ENCODE measurements at places on chromosomes 2 and 18.

GRCh38 chr18:4870177-4870773 lies 326.8 kb downstream of the AKAIN1 start:
- DNase-seq = no peak

DNA sequence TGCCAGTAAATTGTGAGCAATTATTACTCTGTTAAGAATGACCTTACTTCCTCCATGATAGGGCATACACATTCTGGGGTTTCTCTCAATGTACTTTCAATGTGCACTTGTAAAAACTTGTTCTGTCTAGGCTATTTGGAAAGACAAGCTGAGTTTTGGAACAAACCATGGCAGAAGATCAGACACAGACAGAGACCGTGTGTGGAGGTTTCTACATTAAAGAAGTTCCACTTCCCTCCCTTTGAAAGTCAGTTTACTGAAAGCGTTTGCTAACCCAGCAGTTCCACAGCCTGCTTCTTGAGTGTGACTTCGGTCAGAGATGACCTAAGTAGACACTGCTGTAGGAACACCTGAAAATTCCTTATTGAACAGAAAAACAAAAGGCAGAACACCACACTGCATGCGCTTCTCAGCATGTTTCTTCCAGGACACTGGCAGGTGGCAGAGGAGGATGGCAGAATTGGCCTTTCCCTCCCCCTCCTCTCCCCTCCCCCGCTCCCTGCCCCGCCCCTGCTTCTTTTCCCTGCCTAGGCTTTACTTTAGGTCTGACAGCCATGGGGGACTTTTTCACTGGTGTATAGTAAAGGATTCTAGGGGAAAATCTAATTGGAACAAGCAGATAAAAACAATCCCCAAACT lies 109.8 kb downstream of the NOL10 start:
- no peak for DNase-seq

DNA sequence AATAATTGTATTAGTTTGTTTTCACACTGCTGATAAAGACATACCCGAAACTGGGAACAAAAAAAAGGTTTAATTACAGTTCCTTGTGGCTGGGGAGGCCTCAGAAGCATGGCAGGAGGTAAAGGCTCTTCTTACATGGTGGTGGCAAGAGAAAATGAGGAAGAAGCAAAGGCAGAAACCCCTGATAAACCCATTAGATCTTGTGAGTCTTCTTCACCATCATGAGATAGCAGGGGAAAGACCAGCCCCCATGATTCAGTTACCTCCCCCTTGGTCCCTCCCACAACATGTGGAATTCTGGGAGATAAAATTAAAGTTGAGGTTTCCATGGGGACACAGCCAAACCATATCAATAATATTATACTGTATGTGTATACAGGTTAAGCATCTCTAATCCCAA lies 73.3 kb upstream of the CABLES1 start:
- DNase-seq = no peak

DNA sequence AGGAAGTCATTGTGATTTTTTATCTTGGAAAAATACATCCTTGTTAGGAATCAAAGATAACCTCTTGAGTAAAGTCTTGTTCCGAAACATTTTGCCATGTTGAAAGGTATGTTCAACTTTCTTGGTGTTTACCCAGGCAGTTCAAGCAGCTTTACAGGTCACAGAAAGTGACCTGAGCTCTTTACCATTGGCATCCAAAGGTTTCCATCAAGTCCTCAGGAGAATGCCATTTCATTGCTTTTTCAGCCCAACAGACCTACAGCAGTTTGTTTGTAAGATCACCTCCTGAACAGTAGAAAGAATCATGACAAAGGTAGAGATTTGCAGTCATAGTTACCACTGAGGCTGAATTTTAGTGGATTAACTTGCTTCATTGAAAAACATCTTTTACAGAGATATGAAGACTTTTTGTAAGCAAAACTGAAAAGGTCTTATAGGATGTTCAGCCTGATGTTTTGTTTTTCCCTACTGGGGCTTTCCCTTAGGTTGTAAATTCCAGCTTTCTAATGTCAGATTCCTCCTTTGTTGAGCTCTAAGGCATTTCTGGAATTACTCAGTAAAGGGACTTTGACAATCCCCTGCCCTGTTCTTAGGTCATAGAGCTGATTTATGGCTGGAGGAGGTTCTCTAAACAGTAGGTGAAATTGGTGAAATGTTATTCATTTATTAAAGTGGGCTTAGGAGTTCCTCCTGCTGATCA lies 236.8 kb upstream of the RBMS1 start:
- no peak for DNase-seq

- no peak for DNase-seq
Observed at GRCh38 chr2:121709776-121710469, 26.8 kb downstream of the NIFK start.

DNA sequence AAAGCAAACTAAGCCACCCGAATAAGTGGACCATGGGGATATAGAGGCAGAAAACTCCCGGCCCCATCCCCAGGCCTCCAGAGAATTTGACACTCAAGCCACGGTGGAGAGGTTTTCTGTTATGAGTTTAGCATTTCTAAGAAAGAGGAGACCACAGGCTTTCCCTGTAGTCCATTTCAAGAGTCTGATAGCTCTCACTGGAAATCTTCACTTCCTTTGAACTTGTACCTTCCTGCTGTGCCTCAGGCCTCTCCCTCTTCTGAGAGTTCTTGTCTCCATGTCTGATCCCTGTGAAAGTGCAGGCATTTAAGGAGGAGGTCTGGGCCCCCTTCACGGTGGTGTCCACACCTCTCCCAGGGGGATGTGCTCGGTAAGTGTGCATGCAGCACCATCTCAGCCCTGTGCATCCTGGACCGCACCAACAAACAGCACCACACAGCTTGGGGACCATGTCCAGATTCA lies 113.7 kb downstream of the BCL2 start:
- no peak for DNase-seq

DNA sequence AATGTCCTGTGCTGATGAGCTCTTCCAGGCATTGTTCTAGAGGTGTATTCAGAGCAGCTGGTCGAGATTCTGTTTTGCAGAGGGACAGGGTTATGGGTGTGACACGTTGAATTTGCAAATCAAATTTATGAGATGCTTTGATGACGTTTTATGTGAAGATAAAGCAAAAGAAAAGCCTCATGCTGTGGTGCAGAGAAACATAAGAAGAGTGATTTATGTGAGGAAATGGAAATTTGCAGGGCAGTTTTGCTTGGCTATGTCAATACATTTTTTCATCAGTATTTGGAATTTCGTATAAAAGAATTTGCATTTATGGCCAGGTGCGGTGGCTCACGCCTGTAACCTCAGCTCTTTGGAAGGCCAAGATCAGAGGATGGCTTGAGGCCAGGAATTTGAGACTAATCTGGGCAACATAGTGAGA lies 36.4 kb downstream of the TSN start:
- DNase-seq = no peak

GRCh38 chr2:133516405-133517026 lies 51.7 kb downstream of the NCKAP5 start:
- no peak for DNase-seq
